CD4-positive, alpha-beta T cell treated with Interleukin-1 beta for 1 hour (primary cell): ENCODE measurements at places on chromosomes 3 and 15.
A peak's percentile ranks its signal among the peaks of the same experiment; 100 is the strongest.

DNA sequence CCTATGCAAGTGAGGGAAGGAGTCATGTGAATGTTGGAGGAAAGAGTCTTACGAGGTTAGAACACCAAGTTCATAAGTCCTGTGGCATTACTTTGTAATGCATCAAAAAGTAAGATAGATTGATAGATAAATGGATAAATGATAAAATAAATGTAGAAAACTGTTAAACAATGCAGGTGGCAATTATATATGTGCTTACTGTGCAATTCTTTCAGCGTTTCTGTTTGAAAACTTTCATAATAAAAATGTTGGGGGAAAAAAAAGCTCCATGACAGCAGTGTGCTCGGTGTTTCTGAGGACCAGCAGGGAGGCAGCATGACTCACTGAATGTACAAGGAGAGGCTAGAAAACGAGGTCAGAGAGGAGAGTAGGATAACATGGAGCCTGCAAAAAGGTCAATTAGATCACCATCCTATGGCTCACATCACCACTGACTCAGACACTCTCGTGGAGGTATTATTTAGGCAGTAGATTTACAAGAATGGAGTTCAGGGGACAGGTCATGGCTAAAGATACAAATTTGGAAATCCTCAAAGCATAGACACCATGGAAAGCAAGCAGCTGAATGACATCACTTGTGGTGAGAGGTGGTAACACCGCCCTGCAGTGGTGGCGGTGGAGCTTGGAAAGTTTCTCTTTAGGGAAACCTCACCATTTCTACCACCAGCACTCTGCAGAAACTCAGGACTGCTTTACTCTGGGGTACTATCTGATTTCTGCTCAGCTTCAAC, 219.8 kb downstream of the CTNNB1 start:
- peak; percentile 5 for DNase-seq

- no peak for DNase-seq
Observed at GRCh38 chr3:138023754-138024153, 13.8 kb downstream of the CLDN18 start.

DNA sequence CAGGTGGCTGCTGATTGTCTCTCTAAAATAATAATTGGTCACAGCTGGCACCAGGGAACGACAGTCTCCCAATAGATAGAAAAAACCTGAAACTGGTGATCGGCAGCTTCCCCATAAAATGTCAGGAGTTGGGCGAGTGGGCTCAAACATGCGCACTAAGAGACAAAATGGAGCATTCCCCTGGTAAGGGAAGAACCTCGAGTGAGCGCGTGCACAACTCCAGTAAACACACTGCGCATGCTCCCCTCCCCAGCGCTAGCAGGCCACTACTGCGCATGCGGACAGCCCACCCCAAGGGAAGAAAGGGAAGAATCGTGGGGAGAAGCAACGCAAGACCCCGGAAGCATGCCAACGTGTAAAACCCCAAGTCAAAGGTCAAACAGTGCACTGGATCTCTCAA, 7.7 kb upstream of the STARD5 start:
- DNase-seq = no peak

DNA sequence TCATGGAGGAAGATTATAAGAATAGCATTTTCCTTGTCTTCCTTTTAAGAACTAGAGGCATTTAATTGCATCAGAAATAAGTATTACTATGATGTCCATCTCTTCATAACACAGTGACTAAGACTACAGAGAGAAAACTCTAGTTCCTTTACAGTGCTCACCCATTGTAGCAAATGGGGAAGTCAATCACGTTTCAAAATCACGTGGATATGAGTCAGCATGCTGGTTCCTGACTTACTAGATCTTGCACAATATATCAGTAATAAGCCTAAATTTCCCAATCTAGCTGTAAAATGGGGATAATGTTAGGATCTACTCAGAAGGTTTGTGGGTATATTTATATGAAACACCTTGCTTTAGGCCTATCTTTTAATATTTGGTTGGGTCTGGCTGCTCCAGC, 254.8 kb upstream of the EOMES start:
- DNase-seq = peak; percentile 45

DNA sequence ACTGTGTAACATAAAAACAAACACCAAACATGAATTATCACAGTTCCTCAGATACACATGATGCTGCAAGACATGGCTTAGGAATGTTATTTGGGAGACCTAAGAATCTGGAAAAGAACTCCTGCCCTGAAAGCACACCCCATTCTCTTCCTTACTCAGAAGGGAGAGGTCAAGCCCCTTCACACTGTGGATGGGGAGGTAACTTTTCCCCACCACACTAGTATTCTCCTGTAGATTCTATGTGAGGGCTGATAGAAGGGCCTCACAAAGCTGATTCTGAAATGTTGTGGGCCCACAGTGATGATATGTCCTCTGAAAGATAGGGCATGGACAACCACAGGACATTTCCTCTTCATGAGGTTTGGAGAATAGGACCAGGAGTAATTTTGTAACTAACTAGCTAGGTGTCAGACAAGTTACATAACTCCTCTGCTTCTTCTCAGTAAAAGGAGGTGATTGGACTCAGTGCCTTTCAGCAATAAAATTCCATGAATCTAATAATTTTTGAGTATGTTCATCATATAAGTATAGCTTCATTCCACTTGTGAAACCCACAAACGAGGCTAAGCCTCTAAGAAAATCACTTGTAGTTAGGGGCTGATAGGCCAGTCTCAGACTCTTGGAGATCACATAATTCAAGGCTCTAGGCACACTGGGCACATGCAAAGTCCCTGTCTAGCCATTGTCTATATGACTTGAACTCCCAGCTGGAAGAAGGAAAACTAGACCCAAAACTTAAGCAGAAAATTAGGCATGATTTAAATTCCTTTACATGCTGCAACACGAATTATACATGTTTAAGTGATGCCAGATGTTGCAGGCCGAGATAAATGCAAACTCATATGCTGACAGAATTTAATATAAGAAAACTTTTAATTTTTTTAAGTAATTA, 7.5 kb downstream of the PTX3 start:
- DNase-seq = no peak

- DNase-seq = no peak
Observed at GRCh38 chr3:42134867-42135464, 43.8 kb downstream of the TRAK1 start.

DNA sequence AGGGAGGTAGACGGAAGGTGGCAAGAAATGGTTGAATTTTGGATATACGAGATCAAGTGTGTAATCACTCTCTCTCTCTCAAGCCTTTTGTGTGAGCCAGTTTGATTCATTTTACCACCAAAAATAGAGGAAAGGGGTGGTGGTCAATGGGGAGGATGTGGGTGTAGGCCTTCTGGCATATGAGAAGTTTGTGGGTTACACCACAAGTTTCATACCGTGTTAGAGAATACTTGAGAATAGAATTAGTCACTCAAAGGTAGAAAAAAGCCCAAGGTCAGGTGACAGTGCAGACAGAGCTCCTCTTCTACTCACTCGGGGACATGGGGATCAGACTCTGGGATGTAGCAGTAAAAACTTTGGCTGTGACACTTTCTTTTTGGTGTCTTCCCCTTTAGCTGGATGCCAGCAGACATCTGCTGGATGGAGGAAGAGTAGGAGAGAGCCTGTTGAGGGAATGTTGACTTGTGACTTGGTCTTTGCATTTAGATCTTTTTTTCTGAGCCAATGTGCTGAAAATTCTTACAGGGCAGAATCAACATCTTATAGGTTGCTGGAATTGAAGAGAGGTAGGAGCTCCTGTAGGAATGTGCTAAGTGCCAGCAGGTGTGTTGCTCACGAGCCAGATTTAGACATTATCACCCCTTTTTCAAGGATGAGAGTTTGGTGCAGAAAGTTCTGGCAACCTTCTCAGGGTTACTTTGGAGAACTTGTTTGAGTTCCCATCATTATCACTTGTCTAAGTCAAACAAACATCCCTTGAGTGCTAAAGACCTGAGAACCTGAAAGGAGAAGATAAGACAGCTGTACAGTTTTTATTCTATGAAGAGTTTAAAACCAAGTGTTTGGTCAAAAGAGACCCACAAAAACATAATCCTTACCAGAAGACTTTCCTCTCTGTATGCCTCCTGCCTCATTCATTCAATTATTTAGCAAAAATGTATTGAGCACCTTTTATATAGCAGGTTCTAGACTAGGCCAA, 43.9 kb upstream of the RYK start:
- DNase-seq = peak; percentile 35

- no peak for DNase-seq
Observed at GRCh38 chr15:32670623-32671022, 29.1 kb downstream of the SCG5 start.

DNA sequence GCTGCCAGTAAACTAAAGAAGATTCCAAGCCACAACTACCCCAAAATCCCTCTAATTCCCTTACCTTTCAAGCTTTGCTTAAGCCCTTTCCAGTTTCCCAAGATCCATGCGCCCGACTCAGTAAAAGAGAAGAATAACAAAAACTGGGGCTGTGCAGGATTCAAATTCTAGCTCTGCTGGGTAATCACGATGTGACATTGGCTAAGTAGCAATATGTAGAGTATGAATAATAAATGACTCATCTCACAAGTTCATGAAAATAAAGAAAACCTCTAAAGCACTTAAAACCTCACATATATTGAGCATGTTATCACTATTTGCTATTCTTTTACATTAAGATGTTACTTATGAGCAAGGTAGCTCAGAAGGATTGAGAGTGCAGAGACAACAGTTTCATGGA, 522.2 kb upstream of the ZNF717 start:
- no peak for DNase-seq
